Adipose tissue (tissue), 3 donors: ENCODE measurements at places on chromosomes 7 and 10. TPM values are rescaled to one million over a fixed set of nuclear protein-coding genes. Genes with fewer than 3 reads are reported as not detected.

The LIPF gene
- polyA plus RNA-seq = 1.3 TPM

The CHRM2 gene
- polyA plus RNA-seq = not detected

The OR2A42 gene
- not detected for polyA plus RNA-seq

The HECW1 gene
- polyA plus RNA-seq = 0.22 TPM

The TUBB8 gene
- polyA plus RNA-seq = not detected

The SUMF2 gene
- polyA plus RNA-seq = 84.3 TPM

The COBL gene
- polyA plus RNA-seq = 1.8 TPM

The MYL10 gene
- polyA plus RNA-seq = not detected

The INTS15 gene
- 14.3 TPM for polyA plus RNA-seq

The FFAR4 gene
- polyA plus RNA-seq = 9.3 TPM

The NME8 gene
- polyA plus RNA-seq = 0.31 TPM

The TRIM74 gene
- not detected for polyA plus RNA-seq

The FAM20C gene
- 105 TPM for polyA plus RNA-seq

The PFKP gene
- 9.8 TPM for polyA plus RNA-seq

The AGK gene
- 6.1 TPM for polyA plus RNA-seq
